Thoracic aorta (tissue), 2 donors: ENCODE measurements at places on chromosomes 16 and 17. TPM values are rescaled to one million over a fixed set of nuclear protein-coding genes. Genes with fewer than 3 reads are reported as not detected.

- DNase-seq = no peak
Observed at GRCh38 chr16:26709175-26709574, 357.6 kb upstream of the C16orf82 start.

DNA sequence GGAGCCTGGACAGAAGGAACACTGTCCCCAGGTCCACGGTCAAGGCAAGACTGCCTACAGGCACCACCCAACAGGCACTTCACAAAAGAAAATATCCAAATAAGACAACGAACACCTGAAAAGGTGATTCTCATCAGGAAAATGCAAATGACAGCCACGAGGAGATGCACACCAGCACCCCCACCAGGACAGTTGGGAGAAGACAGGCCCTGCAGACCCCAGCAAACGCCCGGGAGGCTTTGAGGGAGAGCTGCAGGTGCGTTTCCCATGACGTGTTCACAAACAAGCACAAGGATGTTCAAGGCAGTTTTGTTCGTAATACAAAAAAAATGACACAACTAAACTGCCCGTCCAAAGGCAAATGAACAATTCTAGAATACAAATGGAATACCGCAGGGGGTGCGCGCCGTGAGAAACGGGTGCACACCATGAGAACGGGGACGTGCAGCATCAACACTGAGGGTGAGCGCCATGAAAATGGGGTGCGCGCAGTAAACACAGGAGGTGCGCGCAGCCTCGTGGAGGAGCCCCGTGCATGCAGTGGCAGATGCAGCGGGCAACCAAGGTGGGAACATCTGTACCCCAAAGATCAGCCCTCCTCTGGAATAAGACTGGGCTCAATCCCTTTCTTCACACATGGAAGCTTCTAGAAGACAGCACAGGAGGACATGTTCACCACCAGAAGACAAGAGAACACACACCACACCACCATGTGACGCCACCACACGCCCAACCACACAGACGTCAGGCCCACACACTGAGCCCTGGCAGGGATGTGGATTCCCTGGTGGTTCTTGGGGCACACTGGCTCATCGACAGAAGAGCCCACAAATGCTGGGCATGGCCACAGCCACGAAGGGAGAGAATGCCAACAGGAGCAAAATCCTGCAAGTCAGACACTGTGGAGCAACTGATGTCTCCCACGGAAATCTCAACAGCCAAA, 91.2 kb downstream of the ZNF778 start:
- DNase-seq = no peak

DNA sequence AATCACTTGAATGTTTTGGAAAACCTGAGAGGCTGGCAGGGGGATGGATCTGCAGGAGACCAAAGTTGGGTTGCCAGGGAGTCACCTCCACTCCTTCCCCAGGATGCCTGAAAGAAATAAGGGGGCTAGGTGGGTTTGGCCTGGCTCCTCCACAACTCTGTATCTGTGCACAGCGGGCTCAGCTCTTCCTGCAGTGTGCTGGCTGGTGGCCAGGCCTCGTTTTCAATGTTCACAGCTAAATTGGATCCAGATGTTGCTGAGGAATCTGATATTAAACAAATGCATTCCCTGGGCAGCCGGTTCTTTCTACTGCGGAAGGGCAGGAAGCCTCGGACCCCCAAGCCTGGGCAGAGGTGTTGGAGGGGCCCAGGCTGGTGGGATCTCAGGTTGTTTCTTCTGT, 106.2 kb downstream of the N4BP1 start:
- no peak for DNase-seq

GRCh38 chr17:43669971-43670644, 8.4 kb upstream of the MEOX1 start:
- DNase-seq = no peak

DNA sequence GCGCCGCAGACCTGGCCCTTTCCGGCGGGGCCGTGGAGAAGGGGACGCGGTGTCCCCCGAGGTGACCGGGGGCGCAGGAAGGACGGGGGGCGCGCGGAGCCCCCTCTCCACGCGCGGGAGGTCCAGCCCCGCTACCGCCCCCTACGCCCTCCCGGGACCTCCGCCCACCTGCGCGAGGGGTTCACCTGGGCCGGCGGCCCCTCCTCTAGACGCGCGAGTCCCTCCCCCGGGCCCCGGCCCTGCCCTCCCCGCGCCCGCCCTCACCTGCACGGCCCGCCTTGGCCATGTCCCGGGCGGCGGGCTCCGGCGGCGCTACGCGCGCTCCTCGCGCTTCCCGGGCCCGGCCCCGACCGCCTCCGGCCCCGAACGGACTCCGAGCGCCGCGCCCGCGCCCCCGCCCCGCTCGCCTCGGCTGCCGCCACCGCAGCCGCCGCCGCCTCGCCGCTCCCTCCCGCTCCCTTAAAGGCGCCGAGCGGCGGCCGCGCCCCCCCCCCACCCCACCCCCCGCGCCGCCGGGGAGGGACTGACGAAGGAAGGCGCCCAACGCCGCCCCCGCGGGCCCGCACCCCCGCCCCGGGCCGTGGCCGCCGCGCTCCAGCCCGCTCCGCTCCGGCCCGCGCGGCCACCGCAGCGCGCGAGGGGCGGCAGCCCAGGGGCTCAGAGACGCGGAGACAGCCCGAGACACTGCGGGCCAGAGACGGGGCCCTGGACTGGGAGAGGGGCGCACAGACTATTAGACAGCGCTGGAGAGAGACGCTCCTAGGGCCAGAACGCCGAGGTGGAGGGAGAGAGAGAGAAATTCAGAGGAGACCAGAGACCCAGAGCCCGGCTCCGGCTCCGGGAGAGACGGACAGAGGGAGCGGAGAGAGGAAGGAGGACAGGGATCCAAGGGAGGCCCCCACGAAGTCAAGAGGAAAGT, at the start of gene PITPNM3:
PITPNM3 (minus strand) TSS at position 435 of the 919 bp plus-strand sequence; CDS start at position 286, 149 bp downstream.
- DNase-seq = no peak

- DNase-seq = no peak
Observed at GRCh38 chr17:73546770-73547536, 97.3 kb downstream of the SDK2 start.

- no peak for DNase-seq
Observed at GRCh38 chr17:30093463-30094147, 23.0 kb upstream of the NSRP1 start.

GRCh38 chr17:70796757-70797156, 627.4 kb downstream of the KCNJ2 start:
- DNase-seq = no peak

GRCh38 chr17:75174996-75175395, 7.8 kb downstream of the SUMO2 start:
- DNase-seq = no peak

DNA sequence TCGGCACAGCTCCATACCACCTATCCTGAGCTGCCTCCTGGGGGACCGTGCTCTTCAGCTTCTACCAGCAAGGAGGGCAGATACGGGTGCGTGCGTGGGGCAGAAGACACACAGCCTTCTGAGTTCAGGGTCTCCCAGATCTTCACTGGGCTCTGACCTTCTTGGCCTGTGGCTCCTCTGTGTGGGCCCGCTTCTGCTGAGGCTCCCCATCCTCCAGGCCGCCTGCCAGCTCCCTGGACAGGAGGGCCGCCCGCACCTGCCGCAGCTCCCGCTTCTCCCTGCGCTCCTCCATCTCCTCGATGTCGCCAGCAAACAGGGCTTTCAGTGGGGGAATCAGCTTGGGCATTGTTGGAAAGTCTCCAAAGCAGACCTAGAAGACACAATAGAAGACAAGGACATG, 25.2 kb downstream of the ELAC2 start:
- no peak for DNase-seq

DNA sequence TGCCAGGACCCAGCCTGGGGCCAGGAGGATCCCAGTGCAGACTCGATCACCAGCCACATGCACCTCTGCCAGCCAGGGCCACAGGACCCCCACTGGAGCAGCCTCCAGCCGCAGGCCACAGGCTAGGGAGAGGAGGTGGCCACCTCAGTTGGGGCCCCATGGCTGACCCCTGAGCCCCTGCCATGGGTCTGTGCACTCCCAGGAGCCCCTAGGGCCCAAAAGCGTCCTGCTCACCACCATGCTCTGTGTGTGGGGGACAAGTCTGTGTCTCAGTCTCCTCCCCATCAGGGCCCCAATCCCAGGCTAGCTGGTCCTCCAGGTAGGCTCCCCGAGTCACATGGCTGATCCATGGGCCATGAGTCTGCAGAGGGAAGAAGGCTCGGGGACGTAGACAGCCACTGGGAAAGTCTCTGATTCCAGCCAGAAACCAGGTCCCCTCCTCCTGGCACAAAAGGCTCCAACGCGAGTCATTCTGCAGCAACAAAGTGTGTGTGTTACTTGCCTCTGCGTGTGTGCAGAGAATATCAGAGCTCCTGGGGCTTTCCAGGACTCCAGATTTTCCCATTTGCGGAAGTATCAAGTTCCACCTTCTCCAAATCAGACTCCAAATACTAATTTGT, 6.1 kb upstream of the PRSS8 start:
- no peak for DNase-seq

DNA sequence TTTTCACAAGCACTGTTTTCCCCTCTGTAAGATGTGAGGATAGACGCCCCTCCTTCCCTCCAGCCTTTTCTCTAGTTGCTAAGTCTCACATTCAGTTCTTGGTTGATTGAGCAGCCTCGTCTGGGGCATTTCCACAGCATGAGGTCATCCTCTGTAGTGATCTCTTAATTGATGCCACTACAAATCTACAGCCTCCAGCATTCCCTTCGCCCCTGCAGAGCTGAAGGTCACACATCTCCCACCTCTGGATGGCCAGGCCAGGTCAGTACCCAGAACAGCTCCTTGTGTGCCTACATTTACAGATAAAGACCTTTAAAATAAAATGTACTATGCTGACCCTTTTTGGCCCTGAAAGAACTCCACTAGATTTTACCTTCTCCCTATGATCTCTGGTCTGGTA, 32.5 kb upstream of the CDH11 start:
- no peak for DNase-seq

DNA sequence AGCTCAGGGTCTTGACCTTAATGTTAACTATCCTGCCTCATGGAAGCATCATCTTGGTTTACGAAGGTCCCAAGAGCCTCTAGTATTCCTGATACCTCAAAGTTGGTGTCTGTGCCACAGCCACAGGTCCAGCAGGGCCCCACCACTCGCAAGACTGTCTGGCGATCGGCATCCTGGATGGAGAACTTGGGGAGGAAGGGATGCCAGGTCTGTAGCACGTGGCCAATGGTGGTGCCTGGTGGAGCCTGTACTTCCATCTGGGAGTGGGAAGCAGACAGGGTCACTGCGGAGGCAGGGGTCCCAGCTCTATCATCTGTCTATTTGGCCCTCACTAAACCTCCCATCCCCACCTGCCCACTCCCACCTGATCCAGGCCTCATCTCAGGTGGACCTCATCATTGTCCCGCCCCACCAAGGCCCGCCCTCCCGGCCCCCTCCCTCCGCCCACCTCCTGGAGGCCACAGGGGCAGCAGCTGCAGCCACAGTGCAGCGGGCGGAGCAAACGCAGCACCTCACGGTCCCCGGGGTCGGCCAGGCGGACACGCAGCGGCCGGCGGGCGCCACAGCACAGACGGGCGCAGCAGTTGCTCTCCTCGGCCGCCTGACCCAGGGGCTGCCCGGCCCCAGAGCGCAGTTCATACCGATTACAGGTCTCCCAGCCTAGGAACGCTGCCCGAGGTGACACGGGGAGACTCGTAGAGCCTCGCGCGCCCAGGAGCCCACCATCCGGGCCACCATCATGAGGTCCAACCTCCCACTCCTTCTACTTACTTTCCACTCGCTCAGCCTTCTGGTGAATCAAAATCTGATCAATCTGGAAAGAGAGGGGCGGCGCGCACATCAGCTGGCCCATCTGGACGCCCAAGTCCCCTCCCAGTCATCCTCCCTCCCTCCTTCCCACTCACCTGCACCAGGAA, 1.4 kb downstream of the PLSCR3 start:
- no peak for DNase-seq

DNA sequence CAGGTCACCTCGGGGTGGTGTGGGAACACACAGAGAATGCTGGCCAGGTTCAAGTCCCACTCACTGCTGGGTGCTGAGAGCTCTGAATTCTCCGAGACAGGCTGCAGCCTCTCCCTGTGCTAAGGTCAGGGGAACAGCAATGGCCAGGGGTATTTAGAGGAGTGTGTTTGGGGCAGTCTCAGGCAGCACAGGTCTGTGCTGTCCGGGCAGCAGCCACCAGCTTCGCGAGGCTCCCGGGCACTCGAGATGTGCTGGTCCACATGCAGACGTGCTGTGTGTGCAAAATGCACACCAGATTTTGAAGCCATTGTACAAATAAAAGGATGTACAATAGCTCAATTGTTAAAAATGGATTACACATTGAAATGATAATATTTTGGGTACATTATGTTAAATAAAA, 7.1 kb downstream of the NHERF1 start:
- no peak for DNase-seq

Gene SLFN14
- total RNA-seq = not detected

Gene P4HB
- total RNA-seq = 655 TPM

Gene SPN
- total RNA-seq = 1.1 TPM

Gene CCL1
- not detected for total RNA-seq
